ENCODE measurements at places on chromosomes 3 and 15.

GRCh38 chr3:35849963-35850362 lies 210.6 kb downstream of the ARPP21 start:
- no peak for DNase-seq

GRCh38 chr15:81947548-81947947 lies 98.3 kb downstream of the MEX3B start:
- no peak for DNase-seq

DNA sequence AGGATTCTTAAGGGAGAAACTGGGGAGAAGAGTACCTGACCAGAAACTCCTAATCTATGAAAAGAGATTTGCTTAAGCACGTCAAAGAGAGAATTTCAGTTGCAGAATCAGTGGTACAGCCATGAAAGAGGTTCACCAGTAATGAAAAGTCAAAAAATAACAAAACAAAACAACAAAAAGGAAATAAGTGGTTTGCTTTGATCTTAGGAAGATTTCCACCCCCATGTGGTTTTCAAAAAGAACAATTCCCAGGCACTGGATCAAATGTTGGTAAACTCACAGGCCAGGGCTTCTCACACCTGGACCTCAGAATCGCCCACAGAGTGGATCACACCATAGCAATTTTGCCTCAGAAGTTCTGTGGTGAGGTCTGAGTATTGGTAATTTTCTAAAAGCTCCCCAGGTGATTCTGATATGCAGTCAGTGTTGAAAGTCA lies 67.5 kb downstream of the TMEM39A start:
- DNase-seq, result no peak

- DNase-seq, result no peak
Measured at GRCh38 chr15:63308491-63308890, 31.1 kb downstream of the APH1B start.

GRCh38 chr3:117366574-117366973 lies 657.0 kb downstream of the TUSC7 start:
- DNase-seq, result no peak

GRCh38 chr3:127740136-127740915 lies 67.6 kb downstream of the ABTB1 start:
- DNase-seq, result no peak

GRCh38 chr3:4597208-4597985 lies 104.2 kb downstream of the ITPR1 start:
- DNase-seq, result no peak

GRCh38 chr15:66110864-66111263 lies 142.7 kb downstream of the MEGF11 start:
- no peak for DNase-seq

DNA sequence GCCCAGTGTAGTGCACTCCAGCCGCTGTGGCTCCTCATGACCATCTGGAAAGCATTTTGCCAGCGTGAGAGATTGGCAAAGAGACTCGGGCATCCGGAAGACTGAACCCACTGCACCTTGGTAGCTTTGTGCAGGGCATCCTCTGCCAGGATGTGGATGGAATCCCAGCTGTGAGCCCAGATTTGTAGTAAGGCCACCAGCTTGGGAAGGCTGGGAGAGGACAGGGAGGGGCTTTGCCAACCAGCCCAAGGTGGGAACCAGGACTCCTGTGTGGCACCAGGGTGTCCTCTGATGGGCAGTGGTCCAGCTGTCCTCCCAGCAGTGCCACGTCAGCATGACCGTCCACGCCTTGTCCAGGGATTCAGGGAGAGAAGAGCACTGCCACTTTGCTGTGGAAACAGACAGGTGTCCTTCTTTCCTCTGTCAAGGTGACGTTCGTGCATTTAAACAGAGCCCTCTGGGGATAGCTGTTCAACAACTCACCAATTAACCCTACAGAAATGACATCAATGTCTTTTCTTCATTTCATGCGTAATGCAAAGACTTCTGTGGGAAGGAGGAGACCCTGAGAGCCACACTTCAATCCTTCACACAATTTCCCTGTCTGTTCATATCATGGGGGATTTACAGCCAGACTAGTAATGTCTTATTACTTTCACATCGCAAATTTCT lies 19.1 kb downstream of the KLF15 start:
- DNase-seq, result no peak

DNA sequence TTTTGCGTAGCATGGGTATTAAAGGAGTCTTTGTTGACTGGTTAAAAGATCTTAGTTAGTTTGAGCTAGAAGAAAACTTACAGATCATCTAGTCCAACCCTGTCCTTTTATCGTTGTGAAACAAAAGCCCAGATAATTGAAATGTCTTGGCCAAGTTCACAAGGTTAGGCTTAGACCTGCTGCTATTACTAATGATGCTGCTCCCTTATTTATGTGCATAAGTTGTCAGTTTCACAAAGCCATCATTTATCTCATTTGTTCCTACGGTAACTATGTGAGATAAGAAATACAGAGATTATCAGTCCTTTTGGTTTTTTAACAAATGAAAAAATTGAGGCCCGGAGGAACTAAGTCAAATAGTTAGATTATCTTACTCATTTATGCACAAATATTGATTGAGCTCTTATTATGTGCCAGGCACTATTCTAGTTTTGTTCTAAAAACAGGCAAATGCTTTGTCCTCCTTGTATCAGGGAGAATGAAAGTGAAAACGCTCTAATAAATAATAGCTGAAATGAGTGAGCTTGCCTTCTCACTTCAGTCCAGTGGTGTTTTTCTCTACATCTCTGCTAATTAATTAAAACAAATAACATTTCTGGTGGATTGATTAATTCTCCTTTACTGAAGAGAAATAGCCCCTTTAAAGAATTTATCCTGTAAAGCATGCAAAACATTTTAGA lies 49.1 kb upstream of the TPRG1 start:
- no peak for DNase-seq

DNA sequence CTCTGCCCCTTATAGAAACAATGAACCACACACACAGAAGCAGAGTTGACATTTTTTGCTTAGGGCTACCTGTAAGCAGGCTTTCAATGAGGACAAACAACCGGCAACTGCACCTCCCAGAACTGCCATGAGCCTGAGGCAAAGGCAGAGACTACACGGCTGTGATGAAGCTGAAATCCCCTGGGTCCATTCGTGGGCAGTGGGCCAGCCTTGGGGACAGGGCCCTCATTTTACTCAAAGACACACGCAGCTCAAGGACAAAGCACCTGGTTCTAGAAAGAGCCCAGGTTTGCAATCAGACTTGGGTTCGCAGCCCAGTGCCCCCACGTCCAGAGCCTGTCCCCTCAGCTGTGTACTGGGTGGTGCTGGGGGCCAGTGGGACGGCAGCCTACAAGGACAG lies 17.9 kb downstream of the FAM174B start:
- DNase-seq, result no peak

DNA sequence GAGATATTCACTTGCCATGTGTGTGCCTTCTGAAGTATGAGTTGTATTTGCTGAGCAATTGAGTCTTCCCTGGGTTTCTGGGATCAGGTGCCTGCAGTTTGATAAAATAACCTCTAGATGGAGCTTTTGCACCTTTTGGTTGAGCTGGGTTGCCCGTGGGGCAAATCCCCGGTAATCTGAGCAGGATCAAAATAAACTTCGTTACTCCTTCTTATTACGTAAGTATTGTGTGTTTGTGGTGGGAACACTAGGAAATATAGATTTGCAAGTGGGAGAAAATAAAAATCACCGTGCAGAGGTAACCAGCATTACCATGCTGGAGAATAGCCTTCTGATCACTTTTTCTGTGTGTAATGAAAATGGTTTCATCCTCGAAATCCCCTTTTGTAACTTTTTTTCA lies 277.4 kb upstream of the NR2E3 start:
- DNase-seq, result no peak

DNA sequence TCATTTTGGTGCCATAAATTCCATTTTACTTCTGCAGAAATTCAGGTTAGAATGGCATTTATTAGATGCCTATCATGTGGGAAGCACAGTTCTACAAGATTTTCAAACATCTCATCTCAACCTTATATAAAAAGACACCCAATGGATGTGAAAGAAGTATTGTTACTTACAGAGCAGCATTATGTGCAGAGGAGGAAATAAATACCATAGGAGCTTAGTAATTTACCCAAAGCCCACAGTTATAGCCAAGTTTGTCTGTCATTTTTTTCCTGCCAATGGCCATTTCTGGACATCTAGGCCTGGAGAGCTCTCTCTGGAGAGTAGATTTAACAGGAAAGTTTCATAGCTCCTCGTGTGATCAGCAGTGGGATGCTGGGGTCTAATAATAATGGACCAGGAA lies 659.4 kb upstream of the NAALADL2 start:
- DNase-seq, result no peak

DNA sequence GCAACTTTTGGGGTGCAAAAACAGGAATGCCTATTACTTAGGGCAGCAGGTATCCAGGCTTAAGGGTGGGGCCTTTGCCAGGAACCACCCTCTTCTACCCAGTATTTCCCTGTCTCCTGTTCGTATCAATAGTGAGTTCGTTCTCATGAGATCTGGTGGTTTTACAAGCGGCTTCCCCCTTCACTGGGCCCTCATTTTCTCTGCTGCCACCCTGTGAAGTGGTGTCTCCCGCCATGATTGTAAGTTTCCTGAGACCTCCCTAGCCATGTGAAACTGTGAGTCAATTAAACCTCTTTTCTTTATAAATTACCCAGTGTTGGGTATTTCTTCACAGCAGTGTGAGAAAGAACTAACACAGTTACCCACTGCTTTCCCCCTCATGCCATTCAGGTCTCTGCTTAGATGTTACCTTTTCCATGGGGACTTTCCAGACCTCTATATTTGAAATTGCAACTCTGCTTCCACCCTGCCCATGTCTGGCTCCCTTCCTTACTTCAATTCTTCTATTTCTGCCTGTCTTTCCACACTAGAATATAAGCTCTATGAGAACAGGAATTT lies 23.9 kb upstream of the TRA2B start:
- no peak for DNase-seq

DNA sequence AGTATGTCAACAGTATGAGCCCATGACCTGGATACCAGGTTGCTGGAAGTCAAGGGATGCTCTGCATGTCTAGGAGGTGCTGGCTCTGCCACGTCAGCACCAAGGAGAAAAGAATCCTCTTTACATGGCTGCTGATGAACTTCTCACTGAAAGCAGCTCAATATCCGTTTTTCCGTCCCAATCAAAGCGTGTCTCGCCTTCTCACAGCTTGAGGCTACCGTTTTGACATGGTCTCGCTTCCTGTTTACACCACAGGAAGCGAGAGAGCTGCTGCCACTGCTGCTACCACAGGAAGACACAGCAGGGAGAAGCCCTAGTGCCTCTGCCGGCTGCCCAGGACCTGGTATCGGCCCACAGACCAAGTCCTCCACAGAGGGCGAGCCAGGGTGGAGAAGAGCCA lies 27.3 kb downstream of the STARD5 start:
- DNase-seq, result peak; percentile 45

GRCh38 chr3:185823078-185824044 lies 1.5 kb downstream of the IGF2BP2 start:
- DNase-seq, result no peak

- DNase-seq, result no peak
Measured at GRCh38 chr15:30023798-30024295, 58.9 kb upstream of the GOLGA8J start.

GRCh38 chr3:69921651-69922050 lies 77.9 kb upstream of the SAMMSON start:
- DNase-seq, result no peak

GRCh38 chr3:53845103-53845880 lies 927 bp downstream of the CHDH start:
- DNase-seq, result no peak

- DNase-seq, result no peak
Measured at GRCh38 chr3:62211675-62212429, 161.5 kb downstream of the FEZF2 start.

DNA sequence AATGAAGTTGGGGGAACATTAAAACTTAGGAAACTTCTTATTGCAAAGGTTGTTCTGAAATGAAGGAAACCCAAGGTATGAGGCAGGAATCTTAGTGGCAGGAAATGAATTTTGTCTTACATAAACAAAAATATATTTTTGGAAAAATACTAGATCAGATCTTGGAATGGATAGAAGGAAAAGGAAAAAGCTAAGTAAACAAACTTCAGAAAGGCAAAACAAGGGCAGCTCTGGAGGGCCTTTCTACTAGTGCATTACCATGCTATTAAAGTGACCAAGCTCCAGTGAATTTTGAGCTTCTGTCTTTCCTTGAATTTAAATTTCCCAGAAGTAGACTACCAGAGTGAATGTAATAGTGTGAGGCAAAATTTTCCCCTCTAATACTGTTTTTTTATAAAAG lies 13.6 kb downstream of the ARL6 start:
- no peak for DNase-seq

DNA sequence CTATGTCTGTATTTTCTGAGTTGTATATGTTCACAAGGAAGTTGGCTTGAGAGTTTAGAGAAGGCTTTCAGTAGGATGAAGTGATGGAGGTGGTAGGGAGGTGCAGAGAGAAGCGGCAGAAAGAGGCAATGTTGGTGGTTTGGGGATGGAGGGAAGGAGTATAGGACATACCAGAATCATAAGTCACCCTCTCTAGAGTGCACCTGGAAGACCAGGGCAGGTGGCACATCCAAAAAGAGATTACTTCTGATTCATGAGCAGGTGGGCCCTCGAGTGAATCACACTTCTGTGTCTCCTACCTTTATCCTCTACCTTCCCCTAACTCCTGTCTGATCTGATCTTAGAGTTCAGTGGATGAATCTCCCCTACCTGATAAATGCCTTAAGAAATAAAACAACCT lies 41.8 kb upstream of the MRPL3 start:
- DNase-seq, result no peak

GRCh38 chr3:137692803-137693431 lies 71.2 kb upstream of the SOX14 start:
- DNase-seq, result no peak

DNA sequence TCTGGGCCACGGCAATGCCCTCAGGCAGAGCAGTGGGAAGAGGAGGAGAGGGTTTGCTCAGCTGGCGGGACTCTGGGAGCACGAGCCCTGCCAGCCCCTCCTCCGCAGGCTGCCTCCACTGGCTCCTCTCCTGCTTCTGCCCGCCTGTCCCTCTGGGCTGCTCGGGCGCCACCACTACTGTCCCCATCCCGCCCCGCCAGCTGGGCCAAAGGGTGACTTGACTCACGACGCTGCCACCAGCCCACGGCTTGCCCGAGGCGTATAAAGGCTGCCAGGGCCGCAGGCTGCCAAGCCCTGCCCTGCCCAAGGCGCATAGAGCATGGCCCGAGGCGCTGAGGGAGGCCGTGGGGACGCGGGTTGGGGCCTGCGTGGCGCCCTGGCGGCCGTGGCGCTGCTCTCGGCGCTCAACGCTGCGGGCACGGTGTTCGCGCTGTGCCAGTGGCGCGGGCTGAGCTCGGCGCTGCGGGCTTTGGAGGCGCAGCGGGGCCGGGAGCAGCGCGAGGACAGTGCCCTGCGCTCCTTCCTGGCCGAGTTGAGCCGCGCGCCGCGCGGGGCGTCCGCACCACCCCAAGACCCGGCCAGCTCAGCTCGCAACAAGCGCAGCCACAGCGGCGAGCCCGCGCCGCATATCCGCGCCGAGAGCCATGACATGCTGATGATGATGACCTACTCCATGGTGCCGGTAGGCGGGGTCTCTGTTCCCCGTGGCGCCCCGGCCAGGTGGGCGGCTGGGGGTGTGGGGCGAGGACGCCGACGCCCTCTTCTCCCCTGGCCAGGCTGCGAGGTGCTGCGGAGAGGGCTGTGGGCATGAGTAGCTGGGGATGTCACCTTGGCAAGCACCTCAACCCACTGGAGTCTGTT lies at the start of gene GLDN:
Gene GLDN (plus strand): TSS at position 290 of the 861 bp plus-strand sequence. CDS start 30 bp downstream, at position 320.
- DNase-seq, result no peak

- peak; percentile 51 for DNase-seq
Measured at GRCh38 chr15:72722071-72722696, 36.2 kb downstream of the BBS4 start.

All from stimulated activated CD4-positive, alpha-beta T cell treated with anti-CD3 and anti-CD28 coated beads, Interleukin-15, amount 100 ng/mL, for 1 hour (primary cell).